ENCODE measurements at places on chromosomes 12 and 14.

- DNase-seq, result no peak
Observed at GRCh38 chr12:47249082-47249481, 169.3 kb upstream of the AMIGO2 start.

GRCh38 chr12:20055856-20056255 is 312.5 kb upstream of the PDE3A start:
- DNase-seq, result no peak

- peak; percentile 68 for DNase-seq
Observed at GRCh38 chr14:68794851-68795596, 2.2 kb upstream of the ZFP36L1 start.

DNA sequence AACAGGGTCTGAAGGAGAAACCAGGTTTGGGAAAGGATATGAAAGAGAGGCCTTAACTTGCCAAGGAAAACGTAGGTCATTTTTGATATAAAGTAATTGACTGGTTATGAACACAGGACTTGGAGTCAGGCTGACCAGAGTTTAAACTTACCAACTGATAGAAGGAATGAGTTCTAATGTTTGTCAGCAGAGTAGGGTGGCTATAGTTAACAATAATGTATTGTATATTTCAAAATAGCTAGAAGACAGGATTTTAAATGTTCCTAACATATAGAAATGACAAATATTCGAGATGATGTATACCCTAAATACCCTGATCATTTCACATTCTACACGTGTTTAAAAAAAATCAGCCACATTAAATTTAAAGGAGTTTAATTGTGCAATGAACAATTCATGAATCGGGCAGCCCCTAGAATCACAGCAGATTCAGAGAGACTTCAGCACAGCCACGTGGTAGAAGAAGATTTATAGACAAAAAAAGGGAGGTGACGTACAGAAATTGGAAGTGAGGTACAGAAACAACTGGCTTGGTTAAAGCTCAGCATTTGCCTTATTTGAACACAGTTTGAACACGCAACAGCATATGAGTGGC is 52.5 kb upstream of the PLEKHG7 start:
- no peak for DNase-seq

- no peak for DNase-seq
Observed at GRCh38 chr12:33944703-33945437, 77.4 kb upstream of the ALG10 start.

DNA sequence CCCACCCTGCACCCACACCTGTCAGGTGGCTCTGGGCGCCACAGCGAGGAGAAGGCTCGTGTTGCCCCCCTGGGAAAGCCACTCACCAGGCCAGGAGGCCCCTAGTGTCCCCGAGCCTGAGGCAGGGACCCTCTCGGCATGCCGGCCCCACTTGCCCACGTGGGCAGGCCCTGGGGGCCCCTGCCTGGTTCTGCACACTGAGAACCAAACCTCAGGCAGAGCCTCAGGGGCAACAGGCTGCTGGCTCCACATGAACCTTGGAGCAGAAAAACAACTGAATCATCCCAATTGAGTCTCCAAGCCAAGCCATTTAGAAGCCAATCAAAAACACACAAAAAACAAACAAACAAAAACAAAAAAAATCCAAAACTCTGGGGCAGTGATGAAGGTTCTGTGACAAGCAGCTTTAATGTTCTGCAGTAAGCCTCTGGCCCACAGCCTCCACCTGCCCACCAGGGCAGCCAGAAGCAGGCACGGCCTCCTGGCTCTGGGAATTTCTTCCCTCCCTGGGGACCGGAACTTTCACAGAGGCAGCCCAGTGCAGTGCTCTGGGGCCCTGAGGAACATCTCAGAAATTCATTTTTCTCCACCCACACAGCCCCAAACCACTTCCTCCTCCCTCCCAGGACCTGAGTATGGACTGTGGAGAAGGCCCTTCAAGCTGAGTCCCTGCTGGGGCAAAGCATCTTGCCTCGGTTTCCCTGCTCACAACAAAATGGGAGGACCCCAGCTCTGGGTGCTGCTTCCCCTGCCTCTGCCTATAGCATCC is 90.2 kb downstream of the CHGA start:
- DNase-seq, result no peak

DNA sequence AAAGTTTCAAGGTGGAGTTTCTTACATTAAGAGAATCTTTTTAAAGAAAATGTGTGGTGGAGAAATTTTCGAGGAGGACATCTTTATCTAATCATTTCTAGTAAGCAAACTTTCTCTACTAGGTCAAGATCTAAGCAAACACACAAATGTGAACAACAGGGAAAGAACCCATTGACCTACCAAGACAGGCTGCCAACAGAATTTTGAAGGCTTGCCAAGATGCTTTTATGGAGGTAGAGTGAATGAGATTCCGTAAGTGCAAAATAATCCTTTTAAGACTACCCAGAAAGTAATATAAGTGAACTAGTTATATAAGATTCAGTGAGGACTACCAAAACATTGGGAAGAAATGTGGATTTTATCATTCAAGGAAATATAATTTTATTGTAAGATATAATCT is 357.1 kb upstream of the PDE3A start:
- no peak for DNase-seq

DNA sequence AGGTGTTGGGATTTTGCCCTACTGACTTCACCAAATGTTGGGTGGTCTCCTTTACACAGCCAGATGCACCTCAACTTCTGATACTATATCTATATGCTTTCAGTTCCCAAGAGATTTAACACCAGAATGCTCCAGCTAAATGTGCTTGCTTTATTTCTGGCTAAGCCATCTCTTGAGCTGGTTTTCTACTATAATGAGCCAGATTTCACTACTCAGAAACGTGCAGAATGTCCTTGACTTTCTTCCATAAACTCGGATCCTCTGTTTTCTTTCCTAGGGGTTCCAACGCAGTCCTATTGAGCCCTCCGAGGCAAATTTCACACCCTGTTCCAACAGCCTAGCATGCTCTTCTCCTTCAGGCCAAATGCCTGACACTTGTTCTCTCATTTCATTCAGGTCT is 200.3 kb downstream of the DPY19L2 start:
- no peak for DNase-seq

GRCh38 chr14:101229666-101230065 is 326.1 kb upstream of the RTL1 start:
- no peak for DNase-seq

DNA sequence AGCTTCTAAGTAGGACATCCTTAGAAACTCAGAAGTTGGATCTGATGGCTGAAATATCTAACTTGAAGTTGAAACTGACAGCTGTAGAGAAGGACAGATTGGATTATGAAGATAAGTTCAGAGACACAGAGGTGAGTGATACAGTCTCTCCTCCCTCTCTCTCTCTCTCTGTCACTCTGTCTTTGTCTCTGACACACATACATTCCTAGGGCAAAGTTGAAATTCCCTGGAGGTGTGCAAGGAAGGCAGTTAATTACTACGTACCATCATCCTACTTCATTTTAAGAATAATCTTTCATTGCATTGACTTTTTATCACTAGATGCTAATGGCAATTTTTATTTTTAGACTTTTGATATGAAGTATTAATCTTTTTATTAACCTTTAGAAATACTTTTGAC is 46.2 kb upstream of the REP15 start:
- DNase-seq, result no peak

DNA sequence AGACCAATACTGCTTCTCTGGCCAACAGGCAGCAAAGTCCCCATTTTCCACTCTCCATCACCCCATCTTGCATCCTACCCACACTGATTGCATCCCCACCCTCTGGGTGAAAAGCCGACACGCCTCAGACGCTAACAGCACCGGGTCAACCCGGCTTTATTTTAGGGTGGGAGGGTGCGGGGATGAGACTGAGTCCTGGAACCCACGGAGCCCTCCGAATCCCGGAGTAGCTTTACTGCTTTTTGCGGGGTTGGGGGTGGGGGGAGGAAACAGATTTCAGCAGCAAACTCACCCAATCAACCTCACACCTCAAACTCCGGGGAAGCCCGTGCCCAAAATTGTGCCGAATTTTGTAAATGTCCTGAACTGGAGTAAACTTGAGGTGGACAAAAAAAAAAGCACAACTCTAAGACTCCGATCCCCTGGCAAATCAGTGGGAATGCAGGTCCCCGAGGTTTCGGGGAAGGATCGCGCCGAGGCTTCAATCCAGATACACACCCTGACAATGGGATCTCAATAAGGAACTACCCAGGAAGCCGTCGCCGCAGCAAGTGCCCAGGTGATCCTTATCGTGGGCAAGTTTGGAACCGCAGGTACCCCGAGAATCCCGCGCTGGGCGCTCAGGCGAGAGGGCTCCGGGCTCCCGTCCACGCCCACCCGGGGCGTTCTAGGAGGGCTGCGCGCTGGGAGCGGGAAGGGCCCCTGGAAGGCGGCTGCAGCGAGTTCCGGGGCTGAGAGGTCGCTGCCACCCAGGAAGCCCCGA is 1.1 kb downstream of the GCH1 start:
- DNase-seq, result peak; percentile 19

GRCh38 chr14:97878727-97879126 is 1081.5 kb downstream of the VRK1 start:
- DNase-seq, result peak; percentile 56

- DNase-seq, result peak; percentile 38
Observed at GRCh38 chr14:54893151-54893760, 9.4 kb downstream of the GCH1 start.

DNA sequence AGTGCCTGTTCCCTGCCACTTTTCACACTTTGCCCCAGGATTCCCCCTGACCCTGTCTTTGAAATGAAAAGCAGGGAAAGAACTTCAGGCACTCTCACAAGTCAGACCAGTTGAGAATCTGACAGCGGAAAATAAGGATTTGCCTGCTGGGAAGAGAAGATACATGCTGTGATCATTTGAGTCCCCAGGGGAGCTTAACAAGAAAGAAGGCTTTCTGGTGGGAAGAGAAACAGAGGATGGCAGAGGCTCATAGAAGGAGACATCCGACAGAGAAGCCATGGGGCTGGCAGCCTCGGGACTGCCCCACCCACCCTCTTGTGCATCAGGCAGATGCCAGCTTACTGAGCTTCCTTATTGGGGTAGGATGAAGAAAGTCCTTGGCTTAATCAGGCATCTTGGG is 11.9 kb downstream of the TTC9 start:
- peak; percentile 35 for DNase-seq

GRCh38 chr14:29814156-29815015 is 113.3 kb downstream of the PRKD1 start:
- DNase-seq, result no peak

DNA sequence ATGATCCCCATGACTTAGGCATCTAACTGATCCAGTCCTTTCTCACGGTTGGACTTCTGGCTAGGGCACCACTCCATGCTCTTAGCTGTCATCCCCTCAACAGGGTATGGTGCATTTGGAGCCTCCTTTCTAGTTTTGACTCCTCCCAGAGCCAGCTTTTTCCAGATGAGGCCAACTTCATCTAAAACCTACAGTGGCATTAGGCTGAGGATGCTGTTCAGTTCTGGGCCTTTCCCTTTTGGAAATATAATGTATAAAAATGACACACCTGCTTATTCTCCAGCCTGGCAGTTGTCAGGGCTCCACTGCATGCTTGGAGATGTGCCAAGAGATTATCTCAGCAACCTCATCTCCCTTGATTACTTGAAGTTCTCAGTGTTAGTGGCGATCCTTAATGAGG is 239.7 kb downstream of the EMP1 start:
- DNase-seq, result no peak

DNA sequence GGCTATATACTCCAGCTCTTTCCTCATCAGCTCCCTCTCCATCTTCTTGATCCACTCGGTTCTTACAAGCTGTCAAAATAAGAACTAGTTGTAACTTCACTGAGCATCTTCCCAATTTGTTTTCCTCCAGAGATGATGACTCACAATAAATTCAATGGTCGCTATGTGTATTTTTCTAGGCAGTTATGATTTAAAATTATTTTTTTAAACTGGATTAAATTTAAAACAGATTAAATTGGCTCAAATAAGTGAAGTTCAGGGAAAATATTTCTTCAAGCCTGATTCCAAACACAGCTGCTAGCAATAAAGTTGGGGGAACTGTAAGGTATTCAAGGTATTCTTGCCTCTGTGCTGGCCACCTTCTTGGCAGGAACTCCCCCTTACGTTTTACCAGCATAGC is 717.7 kb upstream of the USP15 start:
- no peak for DNase-seq

DNA sequence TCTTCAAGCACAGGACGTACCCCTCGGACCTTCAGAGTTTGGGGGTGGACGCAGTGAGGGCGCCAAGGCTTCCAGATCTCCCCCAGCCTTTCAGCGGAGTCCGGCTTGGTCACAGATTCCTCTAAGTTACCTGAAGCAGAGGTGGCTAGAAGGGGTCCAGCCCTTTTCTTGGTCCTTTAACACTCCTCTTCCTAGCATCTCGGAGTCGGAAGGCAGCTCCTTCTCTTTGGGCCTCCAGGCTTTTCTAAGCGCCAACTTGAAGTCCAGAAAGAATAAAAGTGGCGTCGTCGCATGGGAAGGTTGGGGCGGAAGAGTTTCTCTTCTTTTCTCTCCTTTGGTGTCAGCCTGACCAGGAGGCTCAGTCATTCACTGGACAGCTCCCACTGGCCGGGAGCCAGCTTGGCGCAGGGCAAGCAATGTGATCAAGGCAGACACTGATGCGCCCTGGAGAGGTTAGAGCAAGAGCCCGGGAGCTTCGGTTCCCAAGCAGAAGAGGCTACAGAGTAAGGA is 9.6 kb downstream of the OR6S1 start:
- no peak for DNase-seq

- no peak for DNase-seq
Observed at GRCh38 chr14:103746701-103747100, 31.1 kb downstream of the ZFYVE21 start.

GRCh38 chr14:91078095-91078737 is 17.8 kb upstream of the RPS6KA5 start:
- DNase-seq, result peak; percentile 43

DNA sequence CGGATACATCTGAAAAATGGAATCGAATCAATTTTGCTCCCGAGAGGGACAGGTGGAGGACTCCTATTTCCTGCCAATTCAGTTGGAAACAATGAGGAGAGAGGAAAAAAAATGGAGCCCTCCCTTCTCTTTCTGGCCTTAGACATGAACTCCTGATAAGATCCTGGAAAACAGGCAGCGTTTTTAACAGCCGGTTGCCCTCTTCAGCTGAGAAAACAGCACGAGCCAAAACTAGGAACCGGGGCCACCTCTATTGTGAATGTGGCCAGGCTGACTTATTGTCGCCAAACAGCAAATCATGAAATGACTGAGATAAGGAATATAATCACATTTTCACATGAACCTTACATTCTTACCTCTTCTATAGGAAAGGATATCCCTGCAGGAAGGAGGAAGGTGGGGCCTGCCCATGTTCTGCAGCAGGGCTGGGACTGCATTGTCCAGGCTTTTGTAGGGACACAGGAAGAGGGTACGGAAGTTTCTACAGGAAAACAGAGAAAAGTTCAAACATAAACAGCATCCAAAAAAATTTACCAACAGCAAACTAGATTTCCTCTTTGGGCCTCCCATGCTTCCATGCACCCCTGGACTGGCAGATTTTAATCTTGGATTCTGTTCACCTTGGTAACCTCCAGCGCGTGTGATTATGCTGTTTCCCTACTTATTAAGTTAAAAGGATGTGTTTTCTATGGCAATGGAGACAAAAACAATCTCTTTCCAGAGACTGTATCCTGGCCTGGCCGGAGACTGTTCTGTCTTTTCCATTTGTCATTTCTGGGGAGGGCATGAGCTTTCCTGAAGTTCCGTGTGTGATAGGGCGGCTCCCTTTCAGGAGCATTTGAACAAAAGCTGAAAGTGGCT is 29.0 kb upstream of the ELK3 start:
- no peak for DNase-seq

GRCh38 chr12:88579161-88579517 is 1.1 kb downstream of the KITLG start:
- DNase-seq, result no peak
